ENCODE measurements at places on chromosomes 5 and 9.

- DNase-seq = no peak
These were observed 99.7 kb downstream of the PTTG1 start for GRCh38 chr5:160521392-160521663.

DNA sequence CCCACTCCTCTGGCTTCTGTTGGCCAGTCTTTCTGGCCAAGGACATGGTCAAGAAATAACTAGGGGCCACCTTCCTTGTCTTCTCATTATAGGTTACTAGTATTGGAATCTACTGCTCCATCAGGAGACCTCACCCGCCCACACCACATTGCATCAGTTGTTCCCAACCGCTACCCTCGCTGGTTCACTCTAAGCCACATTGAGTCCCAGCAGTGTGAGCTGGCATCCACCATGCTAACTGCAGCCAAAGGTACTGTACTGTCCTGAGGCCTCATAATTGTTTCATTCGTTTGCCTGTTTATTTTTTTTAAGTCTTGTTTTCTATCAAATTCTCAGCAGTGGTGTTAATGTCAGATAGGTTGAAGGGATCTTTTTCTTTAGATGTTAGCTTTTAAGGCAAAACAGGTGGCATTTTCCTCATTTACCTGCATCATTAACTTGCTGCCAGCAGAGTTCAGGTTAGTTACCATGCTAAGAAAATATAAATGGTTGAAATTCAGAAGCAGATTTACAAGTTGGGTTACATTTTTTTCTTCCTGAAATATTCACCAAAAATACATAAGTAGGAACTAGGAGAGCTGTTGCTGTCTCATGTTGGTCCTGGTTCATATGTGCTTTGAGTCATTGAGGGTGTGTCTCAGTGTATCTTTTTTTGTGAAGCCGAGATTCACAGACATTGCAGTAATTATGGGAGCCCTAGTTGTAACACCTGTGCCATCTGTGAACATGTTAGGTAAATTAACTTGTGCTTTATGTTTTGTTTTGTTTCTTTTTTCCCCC, 206.9 kb downstream of the ZSWIM6 start:
- no peak for DNase-seq

DNA sequence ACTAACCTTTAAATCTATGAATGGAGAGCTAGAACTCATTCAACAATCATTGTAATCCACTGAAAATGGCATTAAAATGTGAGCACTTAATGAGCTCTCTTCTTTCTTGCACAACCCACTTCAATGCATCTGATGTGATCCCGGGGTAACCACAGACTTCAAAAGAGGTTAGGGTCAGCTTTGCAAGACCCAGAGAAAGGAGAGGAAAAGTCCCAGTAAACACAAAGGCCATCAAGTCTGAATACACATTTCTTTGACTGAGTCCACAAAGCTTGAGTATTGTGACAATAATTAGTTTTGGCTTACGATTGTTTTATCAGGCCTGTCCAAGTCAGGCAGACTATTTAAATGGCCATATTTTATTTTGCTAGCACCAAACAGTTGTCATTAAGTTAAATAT, 148.8 kb upstream of the ZNF608 start:
- DNase-seq = no peak

GRCh38 chr5:168808051-168808616, 229.0 kb upstream of the PANK3 start:
- DNase-seq = no peak

- no peak for DNase-seq
These were observed 270.2 kb upstream of the RIOK2 start for GRCh38 chr5:97453263-97453662.

- no peak for DNase-seq
These were observed 97.6 kb downstream of the SEMA6A start for GRCh38 chr5:116476897-116477537.

GRCh38 chr5:75616371-75616881, 5.2 kb downstream of the ANKDD1B start:
- no peak for DNase-seq

- peak; percentile 17 for DNase-seq
These were observed 1.0 kb downstream of the FOXE1 start for GRCh38 chr9:97853844-97854695.

- no peak for DNase-seq
These were observed 435.9 kb downstream of the BNC2 start for GRCh38 chr9:16434526-16434925.

GRCh38 chr9:68876681-68877080, 137.2 kb downstream of the PRKACG start:
- no peak for DNase-seq

GRCh38 chr9:119029886-119030285, 339.3 kb downstream of the BRINP1 start:
- DNase-seq = no peak

- no peak for DNase-seq
These were observed 21.5 kb downstream of the VAV2 start for GRCh38 chr9:133970581-133971058.

DNA sequence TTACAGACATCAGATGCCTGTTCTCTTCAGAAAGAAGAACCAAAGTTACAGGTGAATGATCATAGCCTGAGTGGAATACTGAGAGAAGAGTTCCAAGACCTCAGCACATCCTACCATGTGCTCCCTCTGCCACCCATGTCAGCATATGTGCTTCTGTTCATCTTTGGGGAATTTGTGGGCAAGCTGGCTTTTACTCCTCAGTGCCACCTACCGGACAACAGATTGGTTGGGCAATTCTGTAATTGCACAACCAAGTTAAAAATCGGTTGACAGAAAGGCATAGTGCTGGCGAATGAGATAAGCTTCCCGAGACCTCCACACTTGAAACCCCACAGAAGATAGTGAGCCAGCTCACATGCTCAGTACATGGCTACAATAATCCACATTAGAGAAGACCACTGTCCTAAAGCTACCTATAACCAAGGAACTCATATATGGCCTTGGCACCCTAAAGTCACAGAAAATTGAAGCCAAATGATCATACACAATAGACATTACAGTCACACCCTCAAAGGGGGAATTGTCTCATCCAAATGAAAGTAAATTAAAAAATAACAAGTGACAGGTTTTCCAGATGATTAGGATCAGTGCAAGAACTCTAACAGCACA, 1238.0 kb upstream of the NUDT12 start:
- no peak for DNase-seq

GRCh38 chr9:37944671-37945481, 40.9 kb upstream of the SLC25A51 start:
- no peak for DNase-seq

GRCh38 chr5:124919076-124919475, 172.6 kb upstream of the ZNF608 start:
- no peak for DNase-seq

DNA sequence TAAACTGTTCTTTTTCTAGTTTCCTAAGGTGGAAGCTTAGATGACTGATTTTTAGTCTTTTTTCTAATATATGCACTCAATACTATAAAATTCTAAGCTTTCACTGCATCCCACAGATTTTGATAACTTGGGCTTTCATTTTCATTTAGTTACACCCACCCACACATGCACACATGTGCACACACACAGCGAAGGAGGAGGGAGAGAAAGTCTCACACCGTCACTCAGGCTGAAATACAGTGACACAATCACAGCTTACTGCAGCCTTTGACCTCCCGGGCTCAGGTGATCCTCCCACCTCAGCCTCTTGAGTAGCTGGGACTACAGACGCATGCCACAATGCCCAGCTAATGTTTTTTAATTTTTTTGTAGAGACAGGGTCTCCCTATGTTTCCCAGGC, 96.5 kb downstream of the SMIM23 start:
- no peak for DNase-seq

DNA sequence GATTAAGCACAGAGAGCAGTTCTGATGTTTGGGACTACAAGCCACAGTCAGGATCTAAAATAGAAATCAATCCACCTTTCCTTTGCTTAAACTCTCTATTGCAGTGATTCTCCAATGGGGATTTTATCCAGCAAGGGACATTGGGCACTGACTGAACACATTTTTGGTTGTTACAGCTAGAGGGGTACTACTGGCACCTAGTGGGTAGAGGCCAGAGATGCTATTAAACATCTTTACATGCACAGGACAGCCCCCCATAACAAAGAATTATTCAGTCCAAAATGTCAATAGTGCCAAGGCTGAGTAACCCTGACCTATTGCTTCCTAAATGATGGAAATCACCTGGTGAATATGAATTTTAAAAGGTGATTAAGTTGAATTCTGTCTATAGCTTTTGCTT, 12.0 kb downstream of the ZNF622 start:
- no peak for DNase-seq

DNA sequence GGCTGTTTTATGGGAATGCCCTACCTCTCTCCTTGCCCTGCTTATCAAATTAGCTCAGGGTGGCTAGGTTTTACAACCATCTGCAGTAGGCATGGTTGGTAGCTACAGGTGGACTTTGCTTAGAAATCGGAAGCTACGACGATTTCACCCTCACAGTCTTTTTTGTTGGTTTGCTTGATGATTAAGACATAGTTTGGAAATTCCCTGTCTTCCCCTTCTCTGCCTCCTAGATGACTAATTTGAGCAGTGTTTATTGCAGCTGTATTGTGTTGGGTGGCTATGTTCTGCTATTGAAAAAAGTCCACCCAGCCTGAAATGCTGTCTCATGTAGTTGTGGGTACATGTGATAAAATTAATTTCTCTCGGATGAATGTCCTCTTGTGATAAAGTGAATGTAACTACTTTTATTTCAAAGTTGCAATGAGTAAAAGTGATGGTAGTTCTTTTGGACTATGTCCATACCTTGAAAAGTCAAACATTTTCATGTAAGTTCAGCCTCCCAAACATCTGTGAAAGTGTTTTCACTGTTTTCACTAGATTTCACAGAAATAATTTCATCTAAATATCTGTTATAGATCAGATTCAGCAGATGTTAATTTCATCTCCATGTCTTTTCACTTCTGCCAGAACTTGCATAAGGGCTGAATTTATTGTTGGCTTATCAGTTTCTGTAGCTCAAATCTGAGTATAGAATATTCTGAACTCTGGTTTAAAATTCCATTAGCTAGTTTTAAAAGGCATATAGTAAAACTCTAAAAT, 37.3 kb upstream of the FYB1 start:
- DNase-seq = no peak

- no peak for DNase-seq
These were observed 68.6 kb downstream of the NEK6 start for GRCh38 chr9:124326378-124326777.

GRCh38 chr5:61330341-61330844, 1.7 kb upstream of the ZSWIM6 start:
- DNase-seq = no peak

DNA sequence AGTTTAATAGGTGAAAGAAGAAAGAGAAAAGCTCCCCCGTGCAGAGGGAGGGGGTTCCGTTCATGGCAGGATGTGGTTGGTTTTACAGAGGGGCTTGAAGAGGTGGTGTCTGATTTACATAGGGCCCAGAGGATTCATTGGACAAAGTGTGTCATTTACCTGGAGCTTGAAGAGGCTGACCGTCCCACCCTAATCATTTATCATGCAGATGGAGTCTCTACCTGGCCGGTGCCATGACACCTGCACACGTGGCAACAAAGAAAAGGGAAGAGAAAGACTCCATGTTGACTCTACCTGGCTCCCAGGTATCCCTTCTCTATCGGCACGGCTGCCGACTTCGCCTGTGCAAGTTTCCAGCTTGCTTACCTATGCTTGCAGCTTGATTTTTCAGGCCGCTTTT, 35.3 kb upstream of the PRRC2B start:
- DNase-seq = no peak

DNA sequence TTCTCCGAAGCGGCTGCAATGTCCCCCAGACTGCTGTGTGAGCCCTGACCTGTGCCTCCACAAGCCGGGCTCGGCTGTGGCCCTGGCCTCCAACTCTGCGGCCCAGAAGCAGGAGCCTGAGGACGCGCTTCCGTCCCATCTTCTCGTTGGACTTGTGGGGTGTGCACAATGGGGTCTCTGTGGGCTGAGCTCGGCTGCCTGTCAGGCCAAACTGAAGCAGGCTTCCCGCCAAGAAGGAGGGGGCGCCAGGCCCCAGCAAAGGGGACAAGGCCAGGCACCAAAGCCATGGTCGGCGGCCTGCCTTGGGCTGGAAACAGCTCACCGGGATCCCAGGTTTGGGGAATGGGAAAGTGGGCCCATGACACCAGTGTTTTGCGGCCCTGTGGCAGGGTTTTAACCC, 4.1 kb downstream of the NOTCH1 start:
- no peak for DNase-seq

DNA sequence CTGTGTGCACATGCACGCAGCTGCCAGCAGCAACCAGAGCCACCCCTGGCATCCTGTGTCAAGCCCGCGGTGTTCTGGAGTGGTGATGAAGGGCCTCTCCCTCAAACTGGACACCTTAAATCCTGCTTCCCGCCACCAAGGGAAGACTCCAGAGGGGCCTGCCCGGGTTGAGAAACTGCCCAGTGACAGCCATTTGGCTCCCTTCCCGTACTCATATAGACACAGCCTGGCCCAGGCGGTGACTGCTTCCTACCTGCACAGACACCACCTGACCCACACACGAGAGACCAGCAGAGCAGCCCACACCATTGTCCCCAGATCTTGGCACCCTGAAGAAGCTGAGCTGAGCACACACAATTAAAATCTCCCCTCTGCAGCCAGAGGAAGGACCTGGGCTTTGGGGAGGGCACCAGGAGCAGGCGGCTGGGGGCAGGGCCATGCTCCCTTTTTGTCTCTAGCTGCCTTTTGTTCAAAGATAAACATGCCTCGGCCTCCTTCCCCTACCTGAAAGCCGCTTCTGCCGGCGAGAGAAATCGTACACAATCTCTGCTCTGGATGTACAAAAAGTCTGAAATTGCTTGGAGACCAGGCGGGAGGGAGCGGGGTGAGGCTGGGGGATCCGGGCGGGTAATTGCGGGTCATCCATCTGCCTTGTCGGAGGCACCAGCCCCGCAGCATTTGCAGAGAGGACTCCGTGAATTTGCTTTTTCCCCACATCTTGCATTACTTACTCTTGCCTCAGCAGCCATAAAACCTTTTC, 78.4 kb downstream of the TSPAN17 start:
- DNase-seq = no peak

GRCh38 chr9:122201641-122202040, 27.1 kb downstream of the LHX6 start:
- DNase-seq = no peak

DNA sequence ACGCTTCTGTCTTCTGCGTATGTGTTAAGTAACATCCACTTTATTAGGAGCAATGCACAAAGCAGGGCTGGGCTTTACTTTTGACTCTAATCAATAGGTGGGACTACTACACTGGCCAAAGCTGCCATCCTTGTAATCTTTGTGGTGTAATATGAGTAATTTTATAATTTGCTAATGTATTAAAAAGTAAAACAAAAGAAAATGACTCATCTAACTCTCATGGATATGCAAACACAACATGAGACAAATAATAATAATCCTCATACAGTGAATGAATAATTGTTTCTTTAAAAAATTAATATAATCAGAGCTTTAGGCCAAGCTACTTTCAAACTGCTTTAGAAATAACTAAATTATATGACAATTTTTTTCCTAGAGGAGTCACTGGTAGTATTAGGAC, 90.7 kb downstream of the NR3C1 start:
- no peak for DNase-seq

Data from stimulated activated CD8-positive, alpha-beta memory T cell treated with anti-CD3 and anti-CD28 coated beads, Interleukin-7, amount 100 ng/mL, for 1 hour (primary cell).